ENCODE measurements at places on chromosomes 2 and 18.

GRCh38 chr2:227834916-227835650 lies 21.4 kb downstream of the CCL20 start:
- no peak for DNase-seq

DNA sequence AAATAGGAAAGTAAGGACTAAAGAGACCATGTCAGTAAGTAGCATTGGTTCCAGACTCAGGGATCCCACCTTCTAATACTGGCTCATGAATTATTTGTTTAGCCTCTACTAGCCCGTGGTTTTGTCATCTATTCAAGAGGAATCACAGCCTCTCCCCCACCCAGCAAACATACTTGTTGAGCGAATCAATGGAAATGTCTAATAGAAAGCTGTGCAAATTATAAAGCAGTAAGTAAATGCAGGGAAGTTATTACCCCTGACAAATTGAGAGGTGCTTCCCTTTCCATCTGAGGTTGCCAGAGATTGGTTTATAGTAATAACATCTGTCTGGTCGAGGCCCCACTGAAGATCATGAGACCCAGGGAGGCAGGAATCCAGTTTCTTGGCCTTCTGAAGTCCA lies 219.3 kb upstream of the OSR1 start:
- DNase-seq: no peak

GRCh38 chr2:151842830-151843690 lies 14.8 kb upstream of the ARL5A start:
- no peak for DNase-seq

DNA sequence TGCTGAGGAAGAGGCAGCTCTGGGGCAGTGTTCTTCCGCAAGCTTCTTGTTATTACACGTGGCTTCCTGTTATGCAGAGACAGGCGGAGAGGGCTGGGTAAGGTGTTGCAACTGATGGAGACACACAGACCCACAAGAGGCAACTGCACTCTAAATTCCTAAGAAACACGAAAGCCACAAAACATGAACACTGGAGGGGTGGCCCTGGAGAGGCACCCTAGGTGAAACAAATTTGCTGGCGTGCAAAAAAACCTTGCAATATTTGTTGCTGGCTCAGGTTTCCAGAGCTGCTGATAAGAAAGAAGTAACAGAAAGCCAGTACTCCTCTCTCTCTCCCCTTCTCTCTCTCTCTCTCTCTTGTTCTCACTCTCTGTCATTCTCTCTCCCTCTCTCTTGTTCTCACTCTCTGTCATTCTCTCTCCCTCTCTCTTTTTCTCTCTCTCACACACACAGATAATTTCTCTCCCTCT lies 31.8 kb downstream of the ARHGAP25 start:
- peak; percentile 81 for DNase-seq

DNA sequence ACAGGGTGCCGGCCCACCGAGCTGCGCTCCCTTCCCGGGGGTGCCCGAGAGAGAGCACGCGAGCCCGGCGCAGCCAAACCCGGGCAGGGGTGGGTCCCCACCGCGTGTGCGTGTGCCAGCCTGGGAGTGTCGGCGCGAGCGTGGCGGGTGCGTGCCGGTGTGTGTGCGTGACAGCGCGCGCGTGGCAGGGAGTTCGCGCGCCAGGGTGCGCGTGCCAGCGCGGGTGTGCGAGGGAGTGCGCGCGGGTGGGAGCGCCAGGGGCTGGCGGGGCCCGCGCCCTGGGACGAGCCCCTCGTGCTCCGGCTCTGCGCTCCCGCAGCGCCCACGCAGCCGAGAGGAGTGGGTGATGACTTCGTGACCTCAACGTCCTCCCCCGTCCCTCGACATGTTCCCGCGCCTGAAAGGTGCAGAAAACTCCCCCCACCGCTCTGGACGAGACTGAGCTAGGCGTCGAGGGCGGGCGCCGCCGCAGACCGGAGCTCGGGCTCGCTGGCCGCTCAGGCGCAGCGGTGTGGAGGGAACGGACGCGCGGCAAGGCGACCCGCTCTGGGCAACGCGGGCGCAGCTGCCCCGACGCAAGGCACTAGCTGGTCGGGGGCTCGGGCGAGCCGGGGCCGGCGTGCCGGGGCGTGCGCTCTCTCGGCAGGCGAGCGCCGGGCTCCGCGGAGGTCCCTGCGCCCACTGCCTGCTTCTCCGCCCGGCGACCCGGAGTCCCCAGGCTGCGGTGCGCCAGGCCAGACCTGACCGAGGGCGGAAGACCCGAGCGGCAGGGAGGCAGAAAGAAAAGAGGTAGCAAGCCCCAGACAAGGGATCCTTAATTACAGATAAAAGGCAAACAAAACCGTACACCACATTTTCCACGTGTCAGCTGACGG lies 582.8 kb downstream of the ZEB2 start:
- no peak for DNase-seq

GRCh38 chr2:215107216-215108056 lies 31.0 kb downstream of the ABCA12 start:
- no peak for DNase-seq

GRCh38 chr2:158817588-158817987 lies 22.5 kb downstream of the DAPL1 start:
- no peak for DNase-seq

- peak; percentile 64 for DNase-seq
Measured at GRCh38 chr2:232761301-232761907, 15.0 kb downstream of the KCNJ13 start.

DNA sequence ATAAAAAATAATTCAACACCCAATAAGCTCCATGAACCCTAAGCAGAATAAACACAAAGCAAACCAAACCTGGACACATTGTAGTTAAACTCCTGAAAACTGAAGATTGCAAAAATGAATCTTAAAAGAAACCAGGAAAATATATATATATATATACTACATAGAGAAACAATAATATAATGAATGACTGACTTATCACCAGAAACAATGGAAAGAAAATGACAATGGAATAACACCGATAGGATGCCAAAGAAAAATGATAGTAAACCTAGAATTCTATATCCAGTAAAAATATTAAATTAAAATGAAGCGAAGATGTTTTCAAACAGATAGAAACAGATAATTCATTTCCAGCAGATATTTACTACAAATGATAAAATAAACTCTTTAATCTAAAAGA lies 346.9 kb downstream of the IRS1 start:
- DNase-seq: no peak

GRCh38 chr2:72996117-72996502 lies 75.4 kb downstream of the SFXN5 start:
- no peak for DNase-seq

All from activated CD4-positive, alpha-beta T cell treated with anti-CD3 and anti-CD28 coated beads, Interleukin-2, amount 10 ng/mL, durations not matched to agents 7 days and 5 days (primary cell).